ENCODE measurements at places on chromosomes 3 and 15.

- peak; percentile 86 for DNase-seq
Measured at GRCh38 chr15:57551715-57552677, 39.7 kb upstream of the MYZAP start.

DNA sequence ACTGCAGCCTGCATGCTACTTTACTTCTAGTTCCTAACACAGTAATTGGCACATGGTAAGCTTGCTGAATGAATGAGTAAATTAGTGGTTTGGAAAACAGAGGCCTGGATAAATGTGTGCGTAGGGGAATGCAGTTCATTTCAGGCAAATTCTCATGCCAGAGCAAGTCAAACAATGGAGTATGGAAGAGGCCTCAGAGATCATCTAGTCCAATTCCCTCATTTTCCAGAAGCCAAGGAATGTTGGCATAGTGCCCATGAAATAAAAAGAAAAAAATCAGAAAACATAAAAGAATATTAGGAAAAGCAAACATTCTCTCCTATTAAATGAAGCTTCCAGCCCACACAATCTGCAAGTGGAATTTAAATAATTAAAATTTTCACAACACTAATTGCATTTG lies 92.4 kb downstream of the MB21D2 start:
- DNase-seq: no peak

DNA sequence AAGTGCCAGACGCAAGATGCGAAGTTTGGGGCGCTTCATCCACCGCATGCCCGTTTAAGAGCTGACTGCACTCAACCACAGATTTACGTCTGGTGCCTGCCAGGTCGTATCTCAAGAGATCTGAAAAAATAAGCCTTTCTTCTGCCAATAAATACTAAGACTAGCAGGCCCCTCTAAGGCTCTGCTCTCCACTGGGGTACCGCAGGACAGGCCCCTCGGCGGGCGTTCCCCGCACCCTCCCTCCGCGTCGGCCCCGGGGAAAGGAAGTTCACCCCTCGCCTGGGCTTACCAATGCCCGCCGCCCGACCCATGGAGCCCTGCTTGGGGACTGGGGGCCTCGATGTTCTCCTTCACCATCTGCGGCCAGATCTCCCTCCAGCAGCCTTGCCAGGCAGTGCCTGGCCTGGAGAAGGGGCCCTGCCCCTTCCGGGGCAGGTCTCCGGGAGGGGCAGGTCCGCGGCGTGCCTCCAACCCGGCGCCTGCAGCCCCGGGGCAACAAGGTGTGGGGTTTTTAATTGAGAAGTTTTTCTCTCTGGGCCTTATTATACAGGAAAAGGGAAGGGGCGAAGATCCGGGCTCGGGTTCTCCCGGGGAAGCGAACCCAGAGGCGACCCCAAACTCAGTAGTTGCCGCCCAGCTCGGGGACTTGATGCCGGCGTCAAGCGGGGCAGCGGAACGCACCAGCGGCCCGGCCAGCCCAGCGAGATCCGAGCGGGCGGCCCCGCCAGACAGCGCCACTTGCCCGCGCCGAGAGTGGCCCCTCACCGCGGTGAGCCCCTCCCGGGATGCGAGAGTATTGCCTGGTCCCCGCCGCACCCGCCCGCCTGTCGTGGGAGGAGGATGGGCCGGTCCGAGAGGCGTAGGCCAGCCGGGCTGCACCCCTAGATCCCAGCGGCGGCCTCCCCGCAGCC lies 735 bp downstream of the GOLGA8B start:
- peak; percentile 30 for DNase-seq

GRCh38 chr3:197336348-197336747 lies 37.9 kb upstream of the DLG1 start:
- no peak for DNase-seq

- no peak for DNase-seq
Measured at GRCh38 chr3:171801738-171802589, 8.3 kb downstream of the PLD1 start.

DNA sequence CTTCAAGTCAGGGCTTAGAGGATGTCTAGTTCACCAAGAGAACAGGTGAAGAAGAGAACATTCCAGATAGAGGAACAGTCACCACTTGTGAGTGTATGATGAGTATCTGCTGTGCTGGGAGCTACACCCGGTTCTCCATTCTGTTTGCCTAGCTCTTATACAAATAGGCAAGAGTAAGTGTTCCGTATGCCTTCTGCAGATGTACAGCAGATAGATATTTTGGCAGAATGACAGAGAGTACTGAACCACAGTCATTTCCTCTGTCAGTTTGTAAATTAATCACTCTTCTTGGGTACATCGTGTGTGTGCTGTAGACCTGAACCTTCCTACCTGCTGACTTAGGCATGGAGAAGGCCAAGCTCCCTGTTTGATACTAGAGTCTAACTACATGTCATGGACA lies 108.3 kb upstream of the CTDSPL start:
- no peak for DNase-seq

DNA sequence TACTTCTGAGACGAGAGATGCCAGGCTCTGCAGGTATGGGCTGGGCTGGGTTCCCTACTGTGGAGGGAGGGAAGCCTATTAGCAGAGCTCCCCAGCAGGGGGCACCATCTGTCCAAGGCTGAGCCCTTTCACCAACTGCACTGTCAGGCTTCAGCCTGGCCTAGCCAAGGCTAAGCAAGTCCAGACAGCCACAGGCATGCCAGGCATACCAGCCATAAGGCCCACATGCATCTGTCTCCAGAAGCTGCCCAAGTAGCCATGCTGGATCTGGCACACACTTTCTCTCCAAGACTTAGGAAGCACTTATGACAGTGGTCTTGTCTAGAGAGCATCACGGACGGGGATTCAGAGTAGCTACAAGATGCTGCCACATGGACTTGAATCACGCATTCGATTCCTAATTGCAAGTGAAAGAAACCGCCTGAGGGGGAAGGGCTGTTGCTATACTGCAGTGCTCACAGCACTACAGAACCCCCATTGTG lies 28.3 kb downstream of the RUVBL1 start:
- peak; percentile 86 for DNase-seq

- no peak for DNase-seq
Measured at GRCh38 chr15:74202452-74203401, at the start of gene STRA6. Gene STRA6 (minus strand): TSS chr15:74202787. CDS start chr15:74202267, 520 bp downstream.

- no peak for DNase-seq
Measured at GRCh38 chr15:59281699-59282098, 75.1 kb downstream of the LDHAL6B start.

DNA sequence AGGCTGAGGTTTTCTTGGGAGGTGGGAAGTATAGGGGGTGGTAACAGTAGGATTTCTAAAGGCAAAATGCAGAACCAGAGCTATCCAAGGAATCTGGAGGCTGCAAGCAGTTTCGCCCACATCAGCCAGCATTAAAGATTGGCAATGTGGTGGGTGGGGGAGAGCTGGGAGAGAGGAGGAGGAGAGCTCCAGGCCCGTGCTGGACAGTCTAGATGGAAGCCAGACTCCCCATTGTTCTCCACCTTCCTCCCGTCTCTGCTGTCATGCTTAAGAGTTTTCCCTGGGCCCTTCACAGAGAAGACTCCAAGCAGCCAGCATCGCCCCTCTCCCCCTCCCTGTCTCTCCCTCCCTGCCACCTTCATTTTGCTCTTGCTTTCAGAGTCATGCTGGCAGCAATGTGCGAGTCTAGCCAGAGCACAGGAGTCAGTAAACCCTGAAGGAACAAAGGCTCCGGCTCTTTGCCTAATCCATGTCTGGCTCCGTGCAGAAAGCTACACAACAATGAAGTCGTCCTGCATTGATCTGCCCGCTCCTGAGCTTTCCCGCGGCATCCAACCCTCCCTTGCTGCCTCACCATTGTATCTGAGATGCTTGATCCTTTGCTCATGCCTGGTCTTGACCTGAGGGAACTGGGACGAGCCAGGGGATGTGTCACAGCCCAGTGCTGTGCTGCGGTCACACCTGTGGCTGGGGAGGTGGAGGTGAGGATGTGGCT lies 282.9 kb downstream of the NTRK3 start:
- DNase-seq: no peak

GRCh38 chr15:92116330-92116729 lies 262.8 kb downstream of the SLCO3A1 start:
- DNase-seq: no peak

DNA sequence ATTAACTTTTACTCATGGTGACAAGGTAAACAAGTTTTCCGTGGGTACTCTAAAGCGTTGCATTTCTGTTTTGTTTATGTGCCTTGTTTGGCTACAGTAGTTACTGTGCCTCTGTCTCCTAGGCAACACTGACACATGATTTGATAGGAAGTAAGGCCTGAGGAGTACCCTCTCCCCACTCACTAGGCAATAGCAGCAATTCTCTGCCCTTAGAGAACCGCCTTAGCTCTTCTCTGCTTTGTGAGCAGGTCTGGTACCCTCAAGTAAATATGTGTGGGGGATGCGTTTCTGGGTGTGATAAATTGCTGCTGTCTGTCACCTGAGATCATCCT lies at the start of gene IL5RA:
TSS of gene IL5RA (minus strand) at position 76 of the 332 bp plus-strand sequence. CDS start 5,390 bp downstream, outside the sequence.
- DNase-seq: no peak

DNA sequence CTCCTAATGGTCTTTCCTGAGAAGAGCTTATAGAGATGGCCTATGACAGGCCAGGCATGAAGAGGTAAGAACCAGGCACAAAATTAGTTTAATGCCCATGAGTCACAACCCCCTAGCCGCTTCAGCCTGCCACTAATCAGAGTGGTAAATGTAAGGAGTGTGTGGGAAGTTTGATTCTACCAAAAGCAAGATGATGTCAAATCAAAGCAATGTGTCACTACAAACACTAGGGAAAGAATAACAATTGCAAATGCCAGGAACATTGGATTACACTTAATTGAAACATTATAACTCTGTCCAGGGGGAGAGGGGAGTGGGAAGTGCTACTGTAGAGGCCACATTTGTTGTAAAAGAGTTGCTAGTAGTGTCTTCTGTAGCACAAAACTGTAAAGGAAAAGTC lies 596.6 kb upstream of the AGTR1 start:
- DNase-seq: no peak

GRCh38 chr15:40128766-40129660 lies 20.3 kb upstream of the BMF start:
- DNase-seq: no peak

DNA sequence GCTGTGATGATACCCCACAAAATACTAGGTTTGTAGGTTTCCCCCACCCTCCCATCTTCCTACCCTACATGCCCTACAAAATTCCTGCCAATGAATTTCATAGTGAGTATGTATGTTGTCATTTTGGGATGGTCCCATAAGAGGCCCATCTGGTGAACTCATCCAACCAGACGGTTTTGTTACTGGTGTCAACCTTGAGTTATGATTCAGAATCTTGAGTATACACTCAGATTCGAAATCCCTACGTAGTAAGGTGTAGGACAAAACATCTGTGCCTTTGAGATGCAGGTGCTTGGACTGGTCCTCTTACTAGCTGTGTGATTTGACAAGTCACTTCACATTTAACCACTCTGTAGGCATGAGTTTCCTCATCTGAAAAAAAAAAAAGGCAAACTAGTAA lies 3.6 kb downstream of the SIAH2 start:
- no peak for DNase-seq

- no peak for DNase-seq
Measured at GRCh38 chr3:156135921-156136638, 15.7 kb downstream of the KCNAB1 start.

DNA sequence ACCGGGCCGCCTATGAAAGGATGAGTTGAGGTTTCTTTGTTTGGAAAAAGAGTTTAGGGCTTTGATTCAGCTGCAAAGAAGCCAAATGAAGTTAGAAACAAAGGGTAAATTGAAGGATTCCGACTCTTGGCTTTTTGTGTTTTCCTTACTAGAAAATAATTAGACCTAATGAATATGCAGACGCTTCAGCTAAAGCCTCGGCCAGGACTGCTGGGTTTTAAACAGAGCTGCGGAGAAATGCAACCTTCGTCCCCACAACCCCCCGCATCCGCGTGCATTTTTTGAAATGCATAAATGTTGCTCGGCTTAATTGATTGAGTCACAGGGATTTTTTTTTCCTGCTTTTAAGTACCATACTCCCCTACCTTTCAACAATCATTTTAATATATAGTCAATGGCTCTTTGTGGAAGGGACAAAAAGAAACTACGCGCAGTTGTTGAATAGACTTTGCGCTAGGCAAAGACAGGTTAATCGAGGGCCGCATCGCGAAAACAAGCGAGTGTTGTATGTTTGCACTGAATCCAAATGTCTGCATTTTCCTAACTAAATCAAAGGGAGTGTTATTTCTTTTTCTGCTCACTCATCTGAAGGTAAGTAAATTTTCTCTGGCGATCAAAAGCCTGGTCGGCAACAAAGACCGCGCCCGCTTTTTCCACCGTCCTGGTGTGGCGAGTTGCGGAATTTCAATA lies 1.3 kb upstream of the ZIC4 start:
- no peak for DNase-seq

DNA sequence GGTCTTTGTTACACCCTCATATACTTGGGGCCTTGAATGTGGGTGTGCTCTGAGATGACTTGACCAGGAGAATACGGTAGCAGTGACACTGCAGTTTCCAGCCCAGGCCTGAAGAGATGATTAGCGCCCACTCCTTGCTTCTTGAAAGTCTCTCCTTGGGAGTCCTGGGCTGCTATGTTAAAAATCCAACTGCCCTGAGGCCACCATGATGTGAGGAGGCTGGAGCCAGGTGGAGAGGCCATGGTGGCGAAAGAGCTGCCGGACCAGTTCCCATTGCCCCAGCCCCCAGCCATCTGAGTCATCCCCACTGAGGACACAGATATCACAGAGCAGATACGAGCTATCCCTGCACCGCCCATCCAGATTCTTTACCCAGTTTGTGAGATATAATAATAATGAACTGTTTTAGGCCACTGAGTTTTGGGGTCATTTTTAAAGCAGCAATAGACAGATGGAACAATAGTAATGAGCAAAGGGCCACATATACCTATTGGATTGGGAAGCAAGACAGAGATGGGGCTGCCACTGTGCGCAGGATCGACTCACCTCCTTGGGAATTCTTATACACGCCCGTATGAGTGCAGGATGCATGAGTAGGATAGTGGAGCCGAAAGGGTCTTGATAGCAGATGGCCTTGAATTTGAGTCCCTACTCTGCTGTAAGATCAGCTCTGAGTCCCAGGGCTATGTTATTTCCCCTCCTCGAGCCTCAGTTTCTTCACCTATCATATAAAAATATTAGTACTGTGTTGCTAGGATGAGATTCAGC lies 12.1 kb upstream of the GATA2 start:
- no peak for DNase-seq

- DNase-seq: peak; percentile 27
Measured at GRCh38 chr3:58206406-58207011, 4.3 kb downstream of the DNASE1L3 start.

DNA sequence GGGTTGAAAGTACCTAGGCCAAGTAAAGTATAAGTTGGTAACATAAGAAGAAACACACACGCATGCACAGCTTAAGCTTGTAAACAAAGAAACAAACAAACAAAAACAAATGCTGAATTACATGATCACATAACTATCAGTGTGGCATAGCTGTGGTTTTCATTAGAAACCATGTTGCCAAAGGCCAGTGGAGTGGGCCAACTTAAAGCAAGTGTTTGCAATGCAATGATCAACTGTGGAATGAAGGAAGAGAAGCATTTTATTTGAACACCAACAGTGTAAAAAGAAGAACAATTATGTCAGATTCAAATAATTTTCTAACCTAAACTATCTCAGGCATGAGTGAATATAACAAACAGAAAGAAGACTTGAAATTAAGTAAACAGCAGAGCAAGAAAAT lies 199.4 kb upstream of the STRIT1 start:
- no peak for DNase-seq

GRCh38 chr15:92610101-92610520 lies 45.5 kb downstream of the FAM174B start:
- no peak for DNase-seq

Data from HTR-8/SVneo (cell line).